Bladder microvascular endothelial cell (primary cell): ENCODE measurements at places on chromosomes 11 and 22. TPM values are rescaled to one million over a fixed set of nuclear protein-coding genes. Genes with fewer than 3 reads are reported as not detected.

The GSTT2 gene
- total RNA-seq = not detected in 2 replicates

The OR2AG1 gene
- total RNA-seq = under 0.01 TPM in 1 of 2 replicates, not detected in the other

The GNG3 gene
- not detected in 2 replicates for total RNA-seq

The MRPL23 gene
- total RNA-seq = 31.6 and 125 TPM in 2 replicates

The TMEM121B gene
- under 0.01 and 0.13 TPM in 2 replicates for total RNA-seq

The B3GAT1 gene
- total RNA-seq = not detected in 2 replicates

The SEPTIN3 gene
- under 0.01 and 0.06 TPM in 2 replicates for total RNA-seq
